ENCODE measurements at places on chromosomes 7 and 10.

GRCh38 chr7:111168182-111168581 is 77.3 kb downstream of the LRRN3 start:
- peak; percentile 87 for DNase-seq

- DNase-seq, result no peak
These were observed 89.4 kb upstream of the DUSP5 start for GRCh38 chr10:110408203-110408871.

GRCh38 chr10:47030191-47030703 is 119.0 kb downstream of the PTPN20 start:
- DNase-seq, result no peak

- DNase-seq, result no peak
These were observed 296.9 kb downstream of the TNS3 start for GRCh38 chr7:47284691-47285635.

- DNase-seq, result no peak
These were observed 15.4 kb upstream of the ARHGAP12 start for GRCh38 chr10:31944071-31944433.

GRCh38 chr7:98230746-98231471 is 19.7 kb downstream of the BHLHA15 start:
- DNase-seq, result no peak

DNA sequence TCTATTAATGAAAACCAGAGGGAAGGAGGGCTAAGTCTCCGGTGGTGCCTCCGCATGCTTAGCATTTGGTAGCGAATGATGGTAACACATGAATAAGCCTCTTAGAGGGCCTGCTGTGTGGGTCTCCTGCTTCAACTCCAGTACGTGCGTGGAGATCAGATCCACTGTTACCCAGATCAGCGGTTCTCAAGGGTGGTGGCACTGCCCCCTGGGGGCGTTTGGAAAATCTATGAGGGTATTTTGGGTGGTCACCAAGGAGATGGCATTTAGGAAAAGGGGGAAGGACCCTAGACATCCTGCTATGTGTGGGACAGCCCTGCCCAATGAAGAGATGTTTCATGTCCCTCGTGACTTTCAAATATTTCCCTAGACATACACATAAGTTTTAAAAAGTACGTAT is 57.1 kb upstream of the TM9SF3 start:
- DNase-seq, result no peak

- DNase-seq, result peak; percentile 34
These were observed 238.2 kb downstream of the CELF2 start for GRCh38 chr10:11255796-11256444.

DNA sequence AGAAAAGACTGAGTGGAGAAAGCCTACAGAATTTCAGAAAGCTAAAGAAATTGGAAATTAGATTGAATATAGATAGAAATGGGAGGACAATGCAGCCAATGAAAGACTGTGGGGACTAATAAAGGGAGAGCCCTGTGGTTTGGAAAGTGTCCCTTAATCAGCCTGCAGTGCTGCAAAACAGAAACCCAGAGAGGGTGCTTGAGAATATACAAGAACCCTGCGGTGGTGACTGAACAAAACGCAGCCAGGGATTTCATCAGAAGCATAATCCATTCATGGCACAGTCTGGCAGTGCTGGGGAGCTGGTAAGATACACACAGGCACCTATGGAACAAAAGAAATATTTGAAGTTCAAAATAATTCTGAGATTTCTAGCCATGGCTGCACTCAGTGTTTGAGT is 19.1 kb downstream of the CEP41 start:
- peak; percentile 73 for DNase-seq

GRCh38 chr10:114239117-114239993 is at the start of gene VWA2:
TSS of gene VWA2 (plus strand) at chr10:114239254. CDS start at chr10:114248714, 9,460 bp downstream.
- DNase-seq, result peak; percentile 31

GRCh38 chr7:144975882-144976281 is 140.0 kb upstream of the TPK1 start:
- no peak for DNase-seq

- DNase-seq, result no peak
These were observed 76.5 kb downstream of the MAPK8 start for GRCh38 chr10:48382982-48383381.
